ENCODE measurements at places on chromosomes 13 and 19. TPM values are rescaled to one million over a fixed set of nuclear protein-coding genes. Genes with fewer than 3 reads are reported as not detected.

Gene GFY
- not detected for polyA plus RNA-seq

Gene CRB3
- polyA plus RNA-seq, result 0.38 TPM

Gene BCKDHA
- polyA plus RNA-seq, result 50.6 TPM

Gene FFAR1
- polyA plus RNA-seq, result not detected

Gene PSG2
- polyA plus RNA-seq, result not detected

Gene ZNF569
- polyA plus RNA-seq, result 4.7 TPM

Gene PCDH9
- polyA plus RNA-seq, result 0.38 TPM

Gene RFPL4AL1
- polyA plus RNA-seq, result not detected

Gene NCR1
- polyA plus RNA-seq, result not detected

Gene KIR2DL1
- not detected for polyA plus RNA-seq

Gene GTPBP3
- polyA plus RNA-seq, result 32.2 TPM

Gene HIF3A
- polyA plus RNA-seq, result 78.4 TPM

Gene FGF21
- polyA plus RNA-seq, result not detected

Gene DCT
- 0.03 TPM for polyA plus RNA-seq

Gene APLP1
- 23.0 TPM for polyA plus RNA-seq

Gene PSPN
- polyA plus RNA-seq, result 0.95 TPM

Gene LILRB4
- 11.4 TPM for polyA plus RNA-seq

Gene NLRP11
- polyA plus RNA-seq, result not detected

Gene BEST2
- polyA plus RNA-seq, result 2.5 TPM

Gene GAPDHS
- not detected for polyA plus RNA-seq

Gene LPAR2
- 10.1 TPM for polyA plus RNA-seq

Gene ZNF536
- not detected for polyA plus RNA-seq

Gene FGF14
- polyA plus RNA-seq, result 0.13 TPM

Gene TGFBR3L
- 1.5 TPM for polyA plus RNA-seq

Gene DHPS
- polyA plus RNA-seq, result 94.8 TPM

Gene ZNF699
- 2.5 TPM for polyA plus RNA-seq

Gene SH2D3A
- 0.26 TPM for polyA plus RNA-seq

Gene RFXAP
- 1.6 TPM for polyA plus RNA-seq

Gene CEACAM1
- polyA plus RNA-seq, result 5.6 TPM

Gene EDDM13
- not detected for polyA plus RNA-seq

Gene IGFL3
- not detected for polyA plus RNA-seq

Gene PDX1
- polyA plus RNA-seq, result not detected
